Head of caudate nucleus (tissue), 42 donors: ENCODE measurements at places on chromosomes 5 and 9.

GRCh38 chr9:92770360-92770995 is 5.8 kb upstream of the BICD2 start:
- no peak for DNase-seq

DNA sequence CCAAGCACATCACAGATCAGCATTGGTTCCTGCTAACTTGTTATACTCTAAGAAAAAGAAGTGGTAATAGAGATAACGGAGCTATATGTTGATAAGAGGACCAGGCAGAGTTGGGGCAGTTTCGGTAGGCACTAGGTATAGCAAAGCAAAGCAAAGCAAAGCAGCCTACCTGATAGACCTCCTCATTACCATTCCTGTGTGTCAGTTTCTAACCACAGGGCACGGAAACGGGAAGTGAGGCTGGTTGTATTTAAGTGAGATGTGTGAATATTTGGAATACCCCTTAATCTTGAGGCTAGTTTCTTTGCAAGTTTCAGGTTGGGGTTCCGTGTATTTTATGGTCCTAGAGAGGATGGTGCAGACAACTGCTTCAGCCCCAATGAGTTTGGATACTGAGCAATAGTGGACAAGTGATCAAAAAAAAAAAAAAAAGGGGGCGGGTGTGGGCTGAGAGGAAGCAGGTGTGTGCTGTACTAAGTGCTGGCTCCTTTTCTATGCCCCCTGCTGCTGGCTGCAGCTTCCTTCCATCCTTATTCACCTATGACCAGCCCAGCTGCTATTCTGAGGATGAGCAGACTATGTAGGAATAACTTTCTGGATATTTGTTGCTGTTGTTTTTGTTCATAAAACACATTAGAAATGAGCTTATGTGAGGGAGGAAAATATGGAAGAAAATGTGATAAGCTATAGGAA is 183.3 kb downstream of the SH3GL2 start:
- DNase-seq, result no peak

DNA sequence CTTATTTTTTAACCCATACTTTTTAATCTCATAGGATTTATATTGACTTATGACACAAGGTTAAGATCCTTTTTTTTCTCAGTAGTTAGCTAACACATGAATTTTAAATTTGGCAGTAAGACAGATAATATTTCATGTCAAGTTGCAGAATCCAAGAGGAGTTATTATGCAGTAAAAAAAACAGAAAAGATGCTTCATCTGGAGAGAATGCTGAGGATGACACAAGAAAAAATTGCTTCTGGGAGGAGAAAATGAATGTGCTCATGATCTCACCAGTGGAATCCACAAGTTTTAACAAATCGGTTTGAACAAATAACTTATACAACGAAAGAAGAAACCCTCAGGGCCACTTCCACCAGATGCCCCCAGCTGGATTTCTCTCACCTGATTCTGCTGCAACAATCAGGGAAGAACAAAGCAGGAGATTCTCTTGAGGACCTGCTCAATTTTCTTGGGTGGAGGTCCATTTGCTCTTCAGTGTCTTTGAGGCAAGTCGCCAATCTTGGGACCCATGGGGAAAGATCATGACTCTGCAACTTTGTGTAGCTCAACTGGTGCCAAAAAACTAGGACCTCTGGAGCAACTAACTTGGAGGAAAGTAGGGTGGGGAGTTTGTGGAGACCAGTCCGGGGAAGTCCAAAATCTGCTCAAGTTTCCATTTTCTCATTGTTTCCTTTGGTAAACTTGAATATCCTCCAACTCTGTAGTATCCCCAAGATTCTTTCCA is 50.5 kb upstream of the TNFSF15 start:
- DNase-seq, result no peak

- DNase-seq, result no peak
Measured at GRCh38 chr5:136079195-136079985, 50.6 kb downstream of the TGFBI start.

GRCh38 chr9:127450830-127451607 is at the start of the genes LRSAM1 and RPL12:
Gene LRSAM1 (plus strand): TSS chr9:127451510. CDS start chr9:127454528, 3,018 bp downstream.
Gene RPL12 (minus strand): TSS chr9:127451406. CDS start chr9:127451317, 89 bp downstream.
- DNase-seq, result peak; percentile 95

GRCh38 chr5:139755892-139756671 is 39.5 kb upstream of the PSD2 start:
- DNase-seq, result peak; percentile 55

GRCh38 chr9:135009051-135009560 is 78.4 kb upstream of the OLFM1 start:
- no peak for DNase-seq

DNA sequence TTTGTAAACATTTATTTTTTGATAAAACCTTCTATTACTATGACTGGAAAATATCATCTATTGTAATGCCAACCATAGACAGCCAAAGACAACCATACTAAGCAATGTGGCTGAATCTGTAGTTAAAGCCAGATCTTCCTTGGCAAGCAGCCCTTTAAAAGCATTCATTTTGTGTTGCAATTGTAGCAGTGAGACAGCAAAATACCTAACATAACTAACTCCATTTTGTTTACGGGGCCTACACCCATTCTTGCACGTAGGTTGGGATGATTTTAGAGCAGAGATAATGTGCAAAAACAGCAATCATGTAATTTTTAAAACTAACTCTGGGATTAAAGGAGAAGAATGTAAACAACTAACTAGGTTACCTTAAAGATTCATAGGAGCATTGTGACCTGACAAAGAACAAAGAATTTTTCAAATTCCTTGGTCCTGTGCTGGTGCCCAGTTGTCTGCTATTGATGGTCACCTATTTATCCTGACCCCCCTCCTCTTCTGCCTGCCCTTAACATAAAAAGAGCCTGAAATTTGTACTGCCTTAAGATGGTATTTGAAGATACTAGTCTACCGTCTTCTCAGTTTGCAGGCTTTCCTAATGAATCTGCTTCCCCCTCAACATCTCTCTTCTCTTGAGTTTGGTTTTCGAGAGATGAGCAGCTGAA is 10.6 kb downstream of the IFNA1 start:
- no peak for DNase-seq

- DNase-seq, result no peak
Measured at GRCh38 chr5:62828742-62829603, 250.4 kb downstream of the LRRC70 start.

DNA sequence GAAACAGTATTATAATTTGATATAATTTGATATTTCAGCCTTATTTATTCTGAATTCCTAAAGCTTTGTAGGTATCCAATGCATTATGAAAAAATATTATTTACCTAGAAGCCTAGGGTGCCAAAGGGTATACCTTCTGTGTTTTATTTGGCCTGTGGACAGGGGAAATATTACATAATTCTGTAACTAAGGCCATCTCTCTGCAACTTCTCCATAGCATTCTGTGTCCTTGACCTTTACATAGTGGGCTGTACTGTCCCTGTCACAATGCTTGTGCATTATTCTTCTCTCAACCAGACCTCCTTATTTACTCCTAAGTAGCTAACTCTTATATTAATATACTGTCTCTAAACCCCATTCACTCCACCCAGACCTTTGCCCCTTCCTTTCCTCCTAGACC is 57.0 kb upstream of the RANBP6 start:
- no peak for DNase-seq

- no peak for DNase-seq
Measured at GRCh38 chr9:127351182-127352166, 45.5 kb upstream of the SLC2A8 start.

DNA sequence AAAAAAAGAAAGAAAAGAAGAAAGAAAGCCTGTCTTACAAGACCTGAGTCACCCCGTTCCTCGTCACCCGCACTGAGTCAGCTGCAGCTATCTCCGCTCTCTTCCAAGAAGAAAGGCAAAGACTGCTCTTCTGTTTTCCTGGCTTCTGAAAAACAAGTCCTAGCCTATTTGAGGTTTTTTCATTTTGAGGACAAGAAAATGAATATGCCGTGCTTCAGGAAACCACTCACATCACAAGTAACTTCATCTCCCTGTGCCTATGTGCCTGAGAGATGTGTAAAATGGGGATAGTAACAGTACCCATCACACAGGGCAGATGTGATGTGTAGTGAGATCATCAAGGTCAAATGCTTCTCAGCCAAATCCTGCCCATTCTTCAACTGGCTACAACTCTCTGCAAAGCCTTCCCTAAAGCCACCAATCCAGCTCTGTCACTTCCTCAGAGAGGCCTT is 78.4 kb downstream of the GLDC start:
- DNase-seq, result peak; percentile 73

- DNase-seq, result no peak
Measured at GRCh38 chr5:119945691-119946090, 316.3 kb downstream of the FAM170A start.

GRCh38 chr5:177459819-177460628 is 13.4 kb downstream of the DBN1 start:
- DNase-seq, result no peak

GRCh38 chr9:69472101-69472620 is 147.1 kb downstream of the ENTREP1 start:
- DNase-seq, result no peak

DNA sequence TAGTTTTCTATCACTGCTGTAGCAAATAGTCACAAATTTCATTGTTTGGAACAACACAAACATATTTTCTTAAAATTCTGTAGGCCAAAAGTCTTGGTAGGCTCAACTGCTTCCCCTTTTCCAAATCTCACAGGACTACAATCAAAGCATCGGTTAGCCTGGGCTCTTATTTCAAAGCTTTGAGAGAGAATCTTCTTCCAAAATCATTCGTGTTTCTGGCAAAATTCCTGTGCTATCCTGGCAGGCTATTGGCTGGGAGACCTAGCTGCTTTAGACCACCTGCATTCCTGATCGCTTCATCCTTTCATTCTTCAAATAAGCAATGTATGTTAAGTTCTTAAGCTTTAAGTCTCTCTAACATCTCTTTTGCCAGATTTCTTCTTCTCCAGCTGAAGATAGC is 629.8 kb upstream of the CDH18 start:
- DNase-seq, result no peak

- no peak for DNase-seq
Measured at GRCh38 chr5:35197351-35197750, 32.9 kb downstream of the PRLR start.
